Suppressor macrophage treated with lipopolysaccharide for 1 hour (primary cell): ENCODE measurements at places on chromosomes 6 and 20.

GRCh38 chr6:2346078-2346477 is 100.7 kb upstream of the GMDS start:
- no peak for DNase-seq

- peak; percentile 90 for DNase-seq
These were observed 2.7 kb upstream of the C6orf62 start for GRCh38 chr6:24721461-24722215.

DNA sequence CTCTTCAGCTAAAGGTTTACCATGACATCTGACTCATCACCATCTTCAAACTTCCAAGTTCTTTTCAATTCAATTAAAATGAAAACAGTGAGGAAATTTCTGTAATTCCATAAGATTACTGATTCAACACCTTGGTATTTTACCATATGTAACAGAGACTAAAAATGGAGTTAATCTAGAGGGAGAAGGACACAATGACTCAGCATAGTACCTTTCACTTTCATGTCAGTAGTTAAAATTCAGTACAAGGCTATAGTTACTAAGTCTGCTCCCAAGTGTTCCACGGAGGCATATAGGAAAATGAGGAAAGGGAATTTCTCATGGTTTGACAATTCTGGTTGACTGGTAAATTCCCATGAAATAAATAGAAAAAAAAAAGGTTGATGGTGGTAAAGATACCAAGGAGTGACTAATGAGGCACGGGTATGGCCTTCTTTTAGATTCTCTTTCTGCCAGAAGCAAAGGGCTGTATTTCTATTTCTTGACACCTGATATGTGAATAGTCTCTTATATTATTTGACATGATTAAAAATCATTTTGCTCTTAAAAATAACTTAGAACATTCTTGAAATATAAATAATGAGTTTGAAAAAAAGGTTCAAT is 526.7 kb upstream of the ADGRB3 start:
- DNase-seq, result no peak

DNA sequence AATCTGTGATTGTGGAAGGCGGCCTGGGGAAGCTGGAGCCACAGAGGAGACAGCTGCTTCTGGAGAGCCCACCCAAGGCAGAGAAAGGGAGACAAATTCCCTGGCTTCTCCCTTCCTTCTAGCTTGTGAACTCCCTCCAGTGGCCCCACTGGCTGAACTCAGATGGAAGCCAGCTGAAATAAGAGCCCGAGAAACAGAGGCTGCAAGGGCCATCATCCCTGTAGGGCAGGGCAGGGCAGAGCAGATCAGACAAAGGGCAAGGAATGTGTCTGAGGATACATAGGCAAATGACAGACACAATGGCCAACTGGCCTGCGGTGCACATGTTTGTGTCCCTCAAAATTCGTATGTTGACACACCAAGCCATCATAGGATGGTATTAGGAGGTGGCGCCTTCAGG is 25.3 kb downstream of the MDFI start:
- no peak for DNase-seq

DNA sequence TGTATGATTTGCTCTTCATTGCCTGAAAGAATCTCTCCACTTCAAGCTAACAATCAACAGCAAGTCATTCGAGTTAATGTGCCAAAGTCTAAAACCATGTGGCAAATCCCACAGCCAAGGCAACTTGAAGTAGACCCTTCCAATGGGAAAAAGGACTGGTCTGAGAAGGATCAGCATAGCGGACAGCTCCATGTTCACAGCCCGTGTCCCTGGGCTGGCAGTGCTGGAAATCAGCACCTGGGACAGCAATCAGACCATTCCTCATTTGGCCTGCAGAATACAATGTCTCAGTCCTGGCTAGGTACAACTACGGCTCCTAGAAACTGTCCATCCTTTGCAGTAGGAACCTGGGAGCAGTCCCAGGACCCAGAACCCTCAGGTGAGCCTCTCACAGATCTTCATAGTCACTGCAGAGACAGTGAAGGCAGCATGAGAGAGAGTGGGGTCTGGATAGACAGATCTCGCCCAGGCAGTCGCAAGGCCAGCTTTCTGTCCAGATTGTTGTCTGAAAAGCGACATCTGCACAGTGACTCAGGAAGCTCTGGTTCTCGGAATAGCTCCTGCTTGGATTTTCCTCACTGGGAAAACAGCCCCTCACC is 1.1 kb downstream of the GJA10 start:
- peak; percentile 17 for DNase-seq

- DNase-seq, result peak; percentile 47
These were observed 13.5 kb downstream of the HAO1 start for GRCh38 chr20:7926767-7927166.

DNA sequence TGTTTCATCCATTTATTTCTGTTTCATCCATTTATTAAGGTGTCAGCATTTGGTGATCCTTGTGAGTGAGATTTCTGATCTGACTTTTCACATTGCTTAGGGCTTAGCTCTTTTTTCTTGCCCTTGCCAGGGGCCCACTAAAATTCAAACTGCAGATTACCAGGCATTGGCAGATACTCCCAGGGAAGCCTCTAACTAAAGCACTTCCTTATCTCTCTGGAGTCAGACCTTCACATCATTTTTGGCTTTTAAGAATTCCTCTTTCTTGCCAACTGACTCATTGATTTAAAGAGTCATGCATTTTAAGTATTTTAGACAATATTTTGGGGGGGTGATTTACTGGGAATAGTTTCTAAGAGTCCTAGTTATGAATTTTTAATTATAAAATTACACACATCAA is 2.6 kb upstream of the WFDC8 start:
- no peak for DNase-seq

GRCh38 chr6:8819446-8819845 is 384.1 kb upstream of the SLC35B3 start:
- no peak for DNase-seq

DNA sequence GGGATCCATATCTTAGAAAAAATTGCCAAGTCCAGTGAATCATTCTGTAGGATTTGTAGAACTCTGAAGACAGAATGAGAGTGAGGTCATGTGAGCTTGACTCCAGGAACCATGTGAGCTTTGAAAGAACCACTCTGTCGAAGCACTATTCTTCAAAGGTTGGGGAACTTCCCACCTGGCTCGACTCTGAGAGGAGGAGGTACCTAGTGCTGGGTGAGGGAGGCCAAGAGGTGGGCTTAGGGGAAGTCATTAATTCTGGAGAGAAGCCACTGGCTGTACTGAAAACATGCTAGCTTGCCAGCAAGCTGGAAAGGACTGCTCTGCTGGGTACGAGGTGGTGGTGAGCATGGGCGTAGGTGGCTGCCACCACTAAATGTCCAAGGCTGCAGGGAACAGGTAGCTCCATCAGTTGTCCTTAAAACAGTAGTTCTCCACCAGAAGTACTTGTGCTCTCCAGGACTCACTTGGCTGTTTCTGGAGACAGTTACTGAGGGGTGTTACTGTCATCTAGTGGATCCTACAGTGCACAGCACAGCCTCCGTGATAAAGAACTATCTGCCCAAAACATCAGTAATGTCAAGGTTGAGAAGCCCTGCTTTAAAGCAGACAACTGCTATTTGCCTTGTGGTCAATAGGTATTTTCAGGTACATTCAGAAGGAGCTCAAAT is 34.7 kb upstream of the SYNJ2 start:
- no peak for DNase-seq

- no peak for DNase-seq
These were observed 28.1 kb downstream of the ARHGAP18 start for GRCh38 chr6:129681913-129682205.

DNA sequence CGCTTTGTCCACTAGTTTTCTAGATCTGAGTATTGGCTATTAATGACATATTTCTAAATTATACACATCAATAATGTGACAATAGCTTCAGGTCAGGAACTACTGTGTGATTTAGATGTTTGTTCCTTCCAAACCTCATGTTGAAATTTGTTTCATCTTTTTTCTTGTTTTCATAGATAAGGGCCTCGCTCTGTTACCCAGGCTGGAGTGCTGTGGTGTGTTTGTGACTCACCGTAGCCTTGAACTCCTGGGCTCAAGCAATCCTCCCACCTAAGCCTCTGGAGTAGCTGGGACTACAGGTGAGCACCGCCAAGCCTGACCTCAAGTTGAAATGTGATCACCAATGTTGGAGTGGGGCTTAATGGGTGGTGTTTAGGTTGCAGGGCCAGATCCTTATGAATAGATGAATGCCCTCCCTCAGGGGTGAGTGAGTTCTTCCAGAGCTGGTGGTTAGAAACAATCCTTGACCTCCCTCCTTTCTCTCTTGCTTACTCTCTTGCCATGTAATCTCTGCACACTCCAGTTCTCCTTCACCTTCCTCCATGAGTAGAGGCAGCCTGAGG is 5.9 kb upstream of the NQO2 start:
- DNase-seq, result no peak

GRCh38 chr6:149149653-149150052 is 167.9 kb upstream of the TAB2 start:
- DNase-seq, result no peak

DNA sequence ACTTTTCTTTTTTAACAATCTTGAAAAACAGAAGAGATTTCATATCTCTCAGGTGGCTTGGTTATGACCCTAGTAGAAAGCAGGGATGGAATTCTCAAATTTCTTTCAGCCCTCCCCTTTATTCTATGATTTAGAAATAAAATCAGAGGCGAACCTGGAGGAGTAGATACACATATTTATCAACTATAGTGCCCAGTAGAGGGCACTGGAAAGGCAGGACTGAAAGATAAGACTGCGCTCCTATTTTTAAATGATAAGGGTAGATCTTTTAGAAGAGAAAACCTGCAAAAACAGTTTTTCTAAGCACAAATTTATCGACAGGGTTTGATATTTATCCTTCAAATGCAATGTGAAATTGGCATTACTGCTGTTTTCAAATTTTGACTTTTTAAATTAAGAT is 1296.6 kb downstream of the EPHA7 start:
- DNase-seq, result no peak

- no peak for DNase-seq
These were observed 5.3 kb upstream of the OSBPL2 start for GRCh38 chr20:62232770-62233645.

- peak; percentile 42 for DNase-seq
These were observed 54.7 kb upstream of the HFE start for GRCh38 chr6:26032340-26033084.

- no peak for DNase-seq
These were observed 127.6 kb upstream of the AKIRIN2 start for GRCh38 chr6:87829622-87830121.

GRCh38 chr6:359261-360035 is 32.1 kb upstream of the IRF4 start:
- DNase-seq, result no peak

DNA sequence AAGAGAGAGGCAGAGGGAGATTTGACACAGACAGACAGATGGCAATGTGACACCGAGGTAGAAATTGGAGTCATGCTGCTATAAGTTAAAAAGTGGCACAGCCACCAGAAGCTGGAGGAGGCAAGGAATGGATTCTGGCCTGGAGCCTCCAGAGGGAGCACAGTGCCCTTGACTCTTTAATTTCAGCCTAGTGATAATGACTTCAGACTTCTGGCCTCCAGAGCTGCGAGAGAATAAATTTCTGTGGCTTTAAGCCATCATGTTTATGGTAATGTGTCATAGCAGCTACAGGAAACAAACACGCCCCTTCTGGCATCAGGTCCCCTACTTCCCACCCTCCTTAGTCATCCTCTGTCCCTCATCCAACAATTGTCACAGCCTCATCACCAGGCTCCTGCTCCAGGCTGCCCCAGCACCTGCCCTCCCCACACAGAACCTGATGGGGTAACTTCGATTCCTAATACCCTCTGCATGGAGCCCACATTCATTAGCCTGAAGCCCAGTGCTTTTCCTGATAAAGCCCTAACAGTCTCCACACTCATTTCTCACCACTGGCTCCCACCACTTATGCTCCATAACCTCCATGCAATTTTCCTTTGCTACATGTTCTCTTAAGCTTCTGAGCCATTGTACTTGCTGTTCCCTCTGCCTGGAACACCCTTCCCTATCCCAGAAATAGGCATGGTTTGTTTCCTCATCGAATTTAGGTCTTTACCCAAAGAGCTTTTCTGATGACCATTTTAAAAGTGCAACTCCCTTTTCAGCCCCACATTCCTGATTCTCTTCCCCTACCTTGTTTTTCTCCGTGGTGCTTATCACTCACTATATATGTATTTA is 69.7 kb upstream of the TOX2 start:
- peak; percentile 8 for DNase-seq

GRCh38 chr6:78397499-78397898 is 469.9 kb upstream of the IRAK1BP1 start:
- no peak for DNase-seq

- DNase-seq, result no peak
These were observed 23.5 kb downstream of the COL20A1 start for GRCh38 chr20:63316502-63316921.

GRCh38 chr6:97189767-97190166 is 93.2 kb downstream of the MMS22L start:
- no peak for DNase-seq

DNA sequence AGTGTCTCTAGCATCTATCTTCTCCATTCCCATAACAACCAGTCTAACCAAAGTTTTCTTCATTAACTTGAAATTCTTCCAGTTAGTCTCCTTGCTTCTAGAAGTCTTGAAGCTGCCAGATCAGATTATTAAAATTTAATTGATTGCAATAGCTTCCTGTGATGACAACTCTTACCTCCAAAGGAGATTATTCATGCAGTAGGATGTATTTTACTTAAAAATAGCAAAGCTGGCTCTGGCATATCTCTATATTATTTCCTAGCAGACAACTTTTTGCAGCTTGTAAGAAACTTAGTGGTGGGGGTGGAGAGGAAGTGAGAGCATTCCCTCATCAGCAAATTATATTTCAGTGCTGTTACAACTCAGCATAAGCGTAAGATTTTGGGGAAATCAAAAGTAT is 290.4 kb downstream of the GRIK2 start:
- DNase-seq, result no peak

- no peak for DNase-seq
These were observed 57.1 kb upstream of the C20orf144 start for GRCh38 chr20:33604991-33605370.

- peak; percentile 62 for DNase-seq
These were observed 211.6 kb upstream of the ZNF184 start for GRCh38 chr6:27684264-27685211.

DNA sequence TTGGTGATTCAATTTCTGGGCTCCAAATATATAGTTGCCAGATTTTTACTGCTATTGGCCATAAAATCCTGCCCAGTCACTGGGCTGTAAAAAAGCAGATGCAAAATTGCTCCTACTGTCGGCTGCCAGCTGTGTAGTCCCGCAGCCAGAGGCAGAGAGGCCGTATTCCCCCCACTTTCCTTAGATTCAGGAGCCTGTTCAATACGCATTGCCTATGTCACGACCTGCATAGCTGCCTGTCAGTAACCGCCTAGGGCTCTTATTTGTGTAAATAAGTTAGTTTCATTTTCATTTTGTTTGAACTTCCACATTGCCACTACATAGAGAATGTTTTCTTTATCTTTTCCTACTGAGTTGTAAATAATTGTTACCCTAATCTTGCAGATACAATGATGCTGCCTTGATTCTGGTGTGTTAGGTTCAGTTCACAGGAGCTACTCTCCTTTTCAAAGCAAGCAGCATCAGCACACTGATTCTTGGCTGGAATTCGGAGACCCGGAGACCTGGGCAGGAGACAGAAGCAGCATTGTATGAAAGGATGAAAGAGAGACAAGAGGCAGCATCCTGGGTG is 46.0 kb upstream of the UST start:
- DNase-seq, result peak; percentile 81
